ENCODE measurements at places on chromosomes 11 and 22. TPM values are rescaled to one million over a fixed set of nuclear protein-coding genes. Genes with fewer than 3 reads are reported as not detected.

GRCh38 chr22:39684702-39685281 lies 114.2 kb downstream of the CACNA1I start:
- H3K36me3 ChIP-seq = peaks cover 3% of the 10 kb centered on the region
- no peaks in the 10 kb centered on the region for H3K4me1 ChIP-seq
- H3K27ac ChIP-seq = no peak overlapping the region

ATG13 gene
- total RNA-seq = 100 TPM

DNA sequence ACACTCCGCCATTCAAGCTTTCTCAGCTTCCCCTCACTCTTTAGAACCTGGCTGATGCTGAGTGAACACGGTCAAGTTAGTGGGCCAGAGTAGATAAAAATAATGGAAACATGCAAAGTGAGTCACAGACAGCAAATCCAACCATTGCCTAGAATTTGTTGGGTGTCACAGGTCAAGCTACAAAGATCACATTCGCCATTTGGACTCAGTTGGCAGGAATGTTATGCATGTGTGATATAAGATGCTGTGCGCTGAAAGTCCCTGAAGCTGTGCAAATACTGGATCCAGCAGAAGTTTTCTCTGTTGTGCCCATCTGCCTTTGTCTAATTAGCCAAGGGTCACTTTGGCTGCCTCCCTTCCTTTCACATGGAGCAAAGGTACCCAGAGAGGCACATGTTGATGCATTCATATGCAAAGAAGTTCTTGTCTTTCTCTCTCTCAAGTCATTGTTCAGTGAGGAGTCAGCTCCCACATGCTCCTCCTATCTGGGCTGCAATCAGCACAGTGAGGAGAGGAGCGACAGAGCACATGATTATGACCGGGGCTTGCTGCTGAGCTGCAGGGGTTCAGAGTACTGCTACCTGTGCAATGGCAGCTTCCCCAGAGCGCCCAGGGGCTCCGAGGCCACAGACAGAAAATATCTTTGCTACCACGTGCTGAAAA lies 39.7 kb downstream of the FLI1 start:
- H3K4me3 ChIP-seq = peak overlapping the region; percentile 41
- peak overlapping the region; percentile 49 for H3K27ac ChIP-seq
- no peaks in the 10 kb centered on the region for H3K36me3 ChIP-seq
- H3K4me1 ChIP-seq = peaks cover 94% of the 10 kb centered on the region

DNA sequence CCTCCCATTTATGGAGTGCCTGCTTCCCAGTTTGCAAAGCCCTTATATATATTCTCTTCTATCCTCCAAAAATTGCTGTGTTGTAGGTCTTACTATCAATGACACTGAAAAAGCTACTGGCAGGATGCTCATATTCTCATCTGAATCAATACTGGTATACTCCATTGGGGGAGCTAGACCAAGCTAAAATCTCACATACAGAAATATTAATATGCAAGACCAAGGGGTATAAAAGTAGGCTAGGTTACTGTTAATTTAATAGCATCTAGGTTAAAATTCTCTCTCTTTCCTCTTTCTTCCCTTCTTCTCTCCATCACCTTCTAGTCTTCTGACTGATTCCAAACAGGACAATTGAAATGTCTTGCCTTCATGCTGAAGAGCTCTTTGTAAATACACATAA lies 17.1 kb upstream of the BDNF start:
- H3K27ac ChIP-seq = no peak overlapping the region
- no peak for DNase-seq
- H3K36me3 ChIP-seq = no peaks in the 10 kb centered on the region

DNA sequence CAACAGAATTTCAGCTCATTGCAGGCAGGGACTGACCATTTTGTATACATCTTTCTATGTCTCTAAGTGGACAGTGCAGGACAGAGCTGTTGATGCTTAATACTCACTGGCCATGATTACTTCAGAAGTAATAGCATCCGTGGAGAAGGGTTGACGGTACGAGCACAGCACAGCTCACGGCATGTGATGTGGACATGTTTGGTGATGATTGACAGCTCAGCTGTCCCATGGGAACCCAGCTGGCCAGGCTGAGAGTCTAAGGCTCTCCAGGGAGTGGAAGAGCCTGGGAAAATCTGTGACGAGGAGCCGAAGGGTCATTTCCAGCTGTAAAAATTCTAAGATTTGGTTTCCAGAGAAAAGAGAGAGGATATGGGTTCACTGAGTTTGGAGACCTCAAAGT lies 198.2 kb downstream of the SNX19 start:
- no peaks in the 10 kb centered on the region for H3K36me3 ChIP-seq
- no peak overlapping the region for H3K4me3 ChIP-seq
- H3K27me3 ChIP-seq = no peaks in the 10 kb centered on the region
- no peak for DNase-seq
- H3K4me1 ChIP-seq = no peaks in the 10 kb centered on the region

DNA sequence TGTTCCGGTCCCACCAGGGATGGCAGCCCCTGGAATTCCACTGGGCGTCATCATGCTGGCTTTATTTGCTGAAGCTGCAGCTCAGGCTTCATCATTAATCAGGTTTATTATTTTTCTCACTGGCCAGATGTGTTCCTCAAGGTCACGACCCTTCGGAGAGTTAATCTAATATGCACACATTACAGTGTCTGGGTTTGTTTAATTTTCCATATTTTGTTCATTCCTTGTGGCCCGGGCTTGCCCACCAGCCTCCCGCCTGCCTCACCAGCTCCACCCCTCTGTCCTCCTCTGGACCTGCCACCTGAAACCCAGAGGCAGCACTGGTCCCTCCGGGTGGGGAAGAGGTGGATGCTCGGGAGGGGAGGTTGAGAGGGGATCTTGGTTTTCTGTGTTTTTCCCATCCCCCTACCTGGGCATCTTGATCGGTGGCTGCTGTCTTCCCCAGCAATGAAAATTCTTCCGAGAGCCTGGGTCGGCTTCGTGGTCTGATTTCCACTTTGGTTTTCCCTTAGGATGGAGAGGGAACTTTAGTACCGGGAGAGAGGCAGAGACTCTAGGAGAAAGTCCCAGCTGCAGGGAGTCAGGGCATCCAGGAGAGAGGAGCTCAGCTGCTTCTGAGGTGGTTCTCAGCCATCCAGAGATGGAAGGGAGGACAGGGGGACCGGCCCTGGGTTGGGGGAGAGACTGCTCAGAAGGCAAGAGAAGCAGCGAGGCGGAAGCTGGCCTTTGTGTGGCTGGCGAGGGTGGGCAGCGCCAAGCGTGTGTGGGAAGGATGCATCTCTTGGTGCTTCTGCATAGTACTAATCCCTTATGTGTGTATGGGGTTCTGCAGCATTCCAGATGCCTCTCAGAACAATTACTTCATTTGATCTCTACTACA lies 2.1 kb downstream of the GRIK4 start:
- H3K27me3 ChIP-seq = peaks cover 3% of the 10 kb centered on the region
- H3K4me3 ChIP-seq = no peak overlapping the region
- H3K27ac ChIP-seq = no peak overlapping the region
- H3K4me1 ChIP-seq = peaks cover 4% of the 10 kb centered on the region
- no peak for DNase-seq
- no peaks in the 10 kb centered on the region for H3K36me3 ChIP-seq

GRCh38 chr11:1295591-1295990 lies 13.8 kb downstream of the TOLLIP start:
- H3K4me1 ChIP-seq = no peaks in the 10 kb centered on the region
- no peak overlapping the region for H3K4me3 ChIP-seq
- DNase-seq = no peak
- no peaks in the 10 kb centered on the region for H3K27me3 ChIP-seq

DNA sequence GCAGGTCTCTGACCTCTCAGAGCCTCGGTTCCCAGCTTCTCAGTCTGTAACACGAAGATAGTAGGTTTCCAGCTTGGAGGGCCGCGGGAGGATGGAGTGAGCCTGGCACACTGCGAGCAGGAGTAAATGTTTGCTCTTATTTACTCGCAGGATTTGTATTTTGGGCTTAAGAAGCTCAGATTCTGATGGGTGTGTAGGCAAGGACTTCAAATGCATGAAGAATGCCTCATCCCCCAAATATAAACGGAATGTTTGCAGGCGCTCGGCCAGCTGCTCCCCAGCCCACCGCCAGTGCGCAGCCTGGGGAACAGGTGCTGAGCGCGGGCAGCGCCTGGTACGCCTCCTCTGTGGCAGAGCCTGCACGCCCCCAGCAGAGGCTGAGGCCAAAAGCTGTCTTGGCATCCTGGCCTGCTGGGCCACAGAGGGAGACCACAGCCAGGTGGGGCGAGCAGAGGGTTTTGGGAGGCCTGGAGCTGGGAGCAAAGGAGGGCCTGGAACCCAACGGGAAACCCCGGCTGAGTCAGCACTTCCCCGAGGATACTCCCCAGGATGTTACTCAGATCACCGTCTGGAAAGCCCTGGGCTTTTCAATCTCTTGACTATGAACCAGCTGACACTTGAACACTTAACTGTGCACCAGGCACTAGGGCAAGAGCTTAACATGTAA lies 9.4 kb downstream of the EHD1 start:
- H3K27ac ChIP-seq = peak overlapping the region; percentile 53
- no peak for DNase-seq
- no peaks in the 10 kb centered on the region for H3K27me3 ChIP-seq

DNA sequence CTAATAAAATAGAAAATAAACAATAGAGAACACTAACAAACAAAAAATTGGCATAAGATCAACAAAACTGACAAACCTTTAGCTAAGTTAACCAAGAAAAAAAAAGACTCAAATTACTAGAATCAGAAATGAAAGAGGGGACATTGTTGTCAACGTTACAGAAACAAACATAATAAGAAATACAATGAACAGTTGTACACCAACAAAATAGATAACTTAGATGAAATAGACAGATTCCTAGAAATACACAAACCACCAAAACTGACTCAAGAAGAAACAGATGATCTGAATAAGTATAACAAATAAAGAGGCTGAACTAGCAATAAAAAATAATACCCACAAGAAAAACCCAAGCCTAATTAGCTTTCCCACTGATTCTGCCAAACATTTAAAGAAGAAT lies 34.7 kb upstream of the TMPRSS4 start:
- no peak for DNase-seq
- H3K36me3 ChIP-seq = no peaks in the 10 kb centered on the region
- peak overlapping the region; percentile 1 for H3K27ac ChIP-seq
- peaks cover 31% of the 10 kb centered on the region for H3K4me1 ChIP-seq
- H3K4me3 ChIP-seq = no peak overlapping the region

DNA sequence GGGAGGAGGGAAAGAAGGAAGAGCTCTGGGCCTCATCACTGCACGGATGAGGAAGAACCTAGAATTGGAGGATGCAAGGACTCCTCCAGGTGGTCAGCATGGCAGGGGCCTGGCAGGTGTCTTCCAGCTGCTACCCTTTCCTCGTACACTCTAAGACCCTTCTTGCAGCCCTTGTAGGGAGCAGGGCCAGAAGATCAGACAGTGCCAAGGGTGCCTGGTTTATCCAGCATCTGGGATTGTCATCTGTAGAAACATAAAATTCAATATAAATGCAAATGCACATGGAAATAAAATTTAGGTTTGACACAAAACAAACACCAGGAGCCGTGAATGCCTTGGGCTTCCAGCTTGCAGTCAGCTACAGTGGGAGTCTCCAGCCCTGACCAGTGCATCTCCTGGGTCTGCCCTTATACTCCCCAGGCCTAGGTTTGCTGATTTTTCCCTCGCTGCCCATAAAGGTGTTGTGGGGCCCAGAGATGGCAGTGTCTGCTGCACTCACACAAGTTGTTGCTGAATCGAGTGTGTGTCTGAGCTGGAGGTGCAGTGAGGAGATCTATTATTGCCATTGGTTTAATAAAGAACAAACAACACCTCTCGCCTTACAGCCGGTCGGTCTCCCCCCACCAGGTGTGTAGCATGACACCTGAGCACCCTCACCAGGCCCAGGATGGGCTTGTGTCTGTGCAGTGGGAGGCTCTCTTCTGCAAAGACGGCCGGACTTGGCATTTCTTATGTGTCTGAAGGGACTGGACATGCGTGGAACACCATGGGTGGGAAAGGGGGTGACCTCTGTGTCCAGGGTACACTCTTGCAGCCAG lies 87.1 kb downstream of the BCR start:
- H3K27ac ChIP-seq = no peak overlapping the region
- no peaks in the 10 kb centered on the region for H3K27me3 ChIP-seq
- no peak overlapping the region for H3K4me3 ChIP-seq
- DNase-seq = no peak
- peaks cover 25% of the 10 kb centered on the region for H3K36me3 ChIP-seq

DNA sequence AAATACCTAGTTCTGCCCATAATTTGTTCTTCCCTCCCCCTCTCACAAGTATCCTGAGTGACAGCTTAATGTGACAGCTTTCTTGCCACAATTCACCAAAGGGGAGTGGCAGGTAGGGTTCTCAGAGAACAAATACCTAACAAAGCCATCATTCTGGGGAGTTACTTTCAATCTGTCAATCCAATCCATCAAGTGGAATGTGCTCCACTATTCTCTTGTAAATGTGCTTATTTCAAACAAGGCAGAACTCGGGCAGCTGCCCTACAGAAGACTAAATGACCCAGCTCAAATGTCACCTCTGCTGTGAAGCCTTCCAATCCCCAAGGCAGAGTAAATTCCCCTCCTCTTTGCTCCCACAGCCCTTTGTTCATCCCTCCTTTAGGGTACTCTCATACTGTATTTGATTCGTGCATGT lies 27.8 kb downstream of the LGR4 start:
- H3K4me3 ChIP-seq = no peak overlapping the region
- H3K27ac ChIP-seq = no peak overlapping the region
- H3K36me3 ChIP-seq = no peaks in the 10 kb centered on the region
- no peaks in the 10 kb centered on the region for H3K27me3 ChIP-seq

CDC42BPG gene
- total RNA-seq = 10.5 TPM

DNA sequence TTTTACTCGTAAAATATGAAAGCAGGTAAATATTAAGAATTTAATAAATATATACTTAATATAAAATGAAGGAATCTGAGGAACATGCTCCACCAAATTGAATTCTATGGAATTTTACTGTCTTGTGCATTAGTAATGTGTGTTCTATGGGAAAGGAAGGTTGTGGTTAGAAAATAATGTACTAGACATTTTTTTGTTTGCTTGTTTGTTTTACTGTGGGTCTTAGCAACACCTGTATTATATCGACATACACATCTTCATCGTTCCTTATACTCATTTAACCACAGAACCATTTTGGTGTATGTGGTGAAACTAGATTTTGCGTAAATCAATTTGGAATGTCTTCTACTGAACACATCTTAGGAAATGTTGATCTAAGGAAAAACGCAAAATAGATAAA lies 114.1 kb upstream of the MTMR2 start:
- DNase-seq = no peak
- no peak overlapping the region for H3K4me3 ChIP-seq
- H3K27me3 ChIP-seq = no peaks in the 10 kb centered on the region
- H3K27ac ChIP-seq = no peak overlapping the region

GRCh38 chr22:37910890-37911672 lies 5.0 kb downstream of the MICALL1 start:
- no peak for DNase-seq
- no peak overlapping the region for H3K27ac ChIP-seq
- no peaks in the 10 kb centered on the region for H3K4me1 ChIP-seq
- no peak overlapping the region for H3K4me3 ChIP-seq

DNA sequence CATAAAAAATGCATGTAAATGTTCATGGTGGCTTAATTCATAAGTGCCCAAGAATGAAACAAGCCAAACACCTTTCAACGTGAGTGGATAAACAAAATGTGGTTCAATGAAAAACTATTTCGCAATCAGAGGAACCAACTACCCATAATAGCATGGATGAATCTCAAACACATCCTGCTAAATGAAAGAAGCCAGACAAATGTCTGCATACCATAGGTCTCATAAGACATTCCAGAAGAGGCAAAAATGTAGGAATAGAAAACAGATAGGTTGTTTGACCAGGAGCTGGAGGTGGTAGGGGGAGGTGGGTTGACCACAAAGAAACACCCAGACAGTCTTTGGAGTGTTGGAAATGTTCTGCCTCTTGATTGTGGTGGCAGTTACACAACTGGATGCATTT lies 13.2 kb upstream of the OSBPL5 start:
- no peaks in the 10 kb centered on the region for H3K36me3 ChIP-seq
- no peak for DNase-seq
- H3K27ac ChIP-seq = no peak overlapping the region
- H3K27me3 ChIP-seq = peaks cover 16% of the 10 kb centered on the region
